ENCODE measurements at places on chromosomes 11 and 22.

DNA sequence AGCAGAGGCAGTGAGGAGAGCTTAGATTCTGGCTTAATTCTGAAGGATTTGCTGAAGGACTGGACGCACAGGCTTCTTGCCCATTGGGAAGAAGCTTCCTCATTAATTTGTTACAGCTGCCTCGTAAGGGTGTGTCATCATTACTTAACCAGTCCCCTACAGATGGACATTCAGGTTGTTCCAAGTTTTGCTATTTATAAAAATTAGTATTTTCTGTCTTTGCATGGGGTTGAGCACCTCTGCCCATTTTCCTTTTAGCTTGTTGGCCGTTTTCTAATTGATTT is 38.1 kb downstream of the CAPN1 start:
- DNase-seq, result no peak

GRCh38 chr22:28260619-28261018 is 341.6 kb upstream of the PITPNB start:
- no peak for DNase-seq

DNA sequence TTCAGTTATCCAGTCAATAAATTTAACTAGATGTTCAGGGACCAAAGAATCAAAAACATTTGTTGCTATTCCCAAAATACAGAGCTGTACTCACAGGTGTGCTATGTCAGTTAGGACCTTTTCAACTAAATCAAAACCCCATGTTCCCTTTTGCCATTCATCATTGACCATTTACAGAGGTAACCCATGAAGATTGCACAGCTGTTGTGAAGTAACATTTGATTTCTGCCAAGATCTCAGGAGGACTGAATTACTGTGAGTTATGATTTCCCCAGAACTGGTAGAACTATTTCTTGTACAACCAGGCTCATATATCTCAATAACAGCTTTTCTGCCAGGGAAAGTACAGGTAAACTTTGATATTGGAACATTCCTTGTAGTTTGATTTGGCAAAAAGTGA is 131.1 kb upstream of the FIBIN start:
- DNase-seq, result no peak

- no peak for DNase-seq
Observed at GRCh38 chr11:34794696-34795095, 121.5 kb downstream of the APIP start.

GRCh38 chr22:38163844-38164550 is 17.6 kb downstream of the PLA2G6 start:
- DNase-seq, result no peak

GRCh38 chr22:39925909-39926679 is 25.2 kb downstream of the GRAP2 start:
- DNase-seq, result no peak
